ENCODE measurements at places on chromosomes 4 and X. TPM values are rescaled to one million over a fixed set of nuclear protein-coding genes. Genes with fewer than 3 reads are reported as not detected.

Gene RAB9B
- 0.08 TPM for polyA plus RNA-seq

Gene BANK1
- 2.6 TPM for polyA plus RNA-seq

Gene HAND2
- polyA plus RNA-seq, result not detected

Gene CPE
- 0.09 TPM for polyA plus RNA-seq

Gene TKTL1
- polyA plus RNA-seq, result 0.52 TPM

Gene ZFYVE28
- 4.0 TPM for polyA plus RNA-seq

Gene DUSP9
- not detected for polyA plus RNA-seq

Gene GAGE13
- polyA plus RNA-seq, result not detected

Gene ADGRG4
- not detected for polyA plus RNA-seq

Gene CXCL10
- 5.5 TPM for polyA plus RNA-seq

Gene TRPC3
- polyA plus RNA-seq, result not detected

Gene HERC6
- 9.4 TPM for polyA plus RNA-seq

Gene FRG2
- polyA plus RNA-seq, result not detected

Gene GYG2
- not detected for polyA plus RNA-seq

Gene L1CAM
- polyA plus RNA-seq, result not detected

Gene MAGEA11
- polyA plus RNA-seq, result not detected

Gene PAGE5
- not detected for polyA plus RNA-seq

Gene PPP2R2C
- not detected for polyA plus RNA-seq

Gene GYPE
- polyA plus RNA-seq, result not detected

Gene GRID2
- not detected for polyA plus RNA-seq

Gene NMU
- polyA plus RNA-seq, result not detected

Gene SPANXN2
- not detected for polyA plus RNA-seq

Gene MAP9
- polyA plus RNA-seq, result not detected

Gene PGRMC2
- 6.3 TPM for polyA plus RNA-seq

Gene PAGE4
- polyA plus RNA-seq, result not detected

Gene TRMT10A
- polyA plus RNA-seq, result 1.6 TPM

Gene NAP1L3
- not detected for polyA plus RNA-seq

Gene SERPINA7
- not detected for polyA plus RNA-seq

Gene NWD2
- polyA plus RNA-seq, result not detected

Gene XAGE2
- polyA plus RNA-seq, result not detected

Gene NSUN7
- 0.62 TPM for polyA plus RNA-seq

Gene XAGE1A
- not detected for polyA plus RNA-seq

Gene CFP
- polyA plus RNA-seq, result 833 TPM

Gene CT55
- not detected for polyA plus RNA-seq

Gene SH3BGRL
- 374 TPM for polyA plus RNA-seq

Gene STOX2
- polyA plus RNA-seq, result 0.01 TPM

Gene SFRP2
- polyA plus RNA-seq, result not detected

Gene LIMCH1
- 0.25 TPM for polyA plus RNA-seq

Gene TCEANC
- polyA plus RNA-seq, result 1.9 TPM

Gene ZDHHC15
- not detected for polyA plus RNA-seq

Gene C4orf36
- polyA plus RNA-seq, result 0.14 TPM

Gene MAD2L1
- 0.16 TPM for polyA plus RNA-seq

Gene PNMA6F
- polyA plus RNA-seq, result not detected

Gene AWAT2
- not detected for polyA plus RNA-seq

Gene FGD1
- polyA plus RNA-seq, result 0.05 TPM

Gene GRIA2
- not detected for polyA plus RNA-seq

Gene ZNF157
- polyA plus RNA-seq, result not detected

Gene ASMT
- polyA plus RNA-seq, result not detected

Gene CCDC158
- polyA plus RNA-seq, result not detected

Gene TMEM150C
- polyA plus RNA-seq, result not detected

Gene LRIT3
- polyA plus RNA-seq, result not detected

Gene MRFAP1L1
- polyA plus RNA-seq, result 3.5 TPM

Gene XPNPEP2
- not detected for polyA plus RNA-seq

Gene GAGE1
- polyA plus RNA-seq, result not detected

Gene FAM149A
- not detected for polyA plus RNA-seq

Data from CD14-positive monocyte (primary cell).